ENCODE measurements at places on chromosomes 5 and 9.

GRCh38 chr5:132830436-132831094 lies at the start of gene SHROOM1:
SHROOM1 (minus strand) TSS chr5:132830647; CDS start chr5:132826140, 4,507 bp downstream.
- DNase-seq: peak; percentile 20

GRCh38 chr5:122473138-122473843 lies 161.3 kb downstream of the SNCAIP start:
- no peak for DNase-seq

GRCh38 chr5:34490506-34491250 lies 165.4 kb upstream of the RAI14 start:
- peak; percentile 75 for DNase-seq

GRCh38 chr5:44246986-44247385 lies 142.2 kb downstream of the FGF10 start:
- no peak for DNase-seq

DNA sequence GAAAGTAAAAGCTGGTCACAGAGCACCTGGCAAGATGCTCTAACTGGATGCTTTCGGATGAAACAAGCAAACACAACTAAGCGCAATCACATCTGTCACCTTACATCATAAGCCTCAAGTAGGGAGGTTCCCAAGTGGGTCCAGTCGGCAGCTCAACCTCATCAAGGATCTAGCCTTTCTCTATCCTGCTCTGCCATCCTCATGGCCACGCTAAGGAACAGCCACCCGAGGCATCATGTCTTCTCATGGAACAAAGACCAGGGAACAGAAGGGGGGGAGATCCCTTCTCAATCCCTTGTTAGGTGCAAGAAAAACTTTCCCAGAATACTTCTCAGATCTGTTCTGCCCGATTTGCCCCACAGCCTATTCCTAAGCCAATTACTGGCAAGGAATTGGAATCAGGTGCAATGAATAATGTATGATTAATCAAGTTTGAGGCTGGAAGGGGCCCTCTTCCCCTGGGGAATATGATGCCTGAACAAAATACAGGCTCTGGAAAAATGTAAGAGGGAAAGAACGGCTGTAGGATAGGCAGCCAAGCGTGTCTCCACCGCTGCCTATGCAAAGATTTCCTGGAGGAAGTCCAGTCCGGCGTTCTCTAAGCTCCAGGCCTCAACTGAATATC lies 1.3 kb upstream of the HABP4 start:
- DNase-seq: no peak

DNA sequence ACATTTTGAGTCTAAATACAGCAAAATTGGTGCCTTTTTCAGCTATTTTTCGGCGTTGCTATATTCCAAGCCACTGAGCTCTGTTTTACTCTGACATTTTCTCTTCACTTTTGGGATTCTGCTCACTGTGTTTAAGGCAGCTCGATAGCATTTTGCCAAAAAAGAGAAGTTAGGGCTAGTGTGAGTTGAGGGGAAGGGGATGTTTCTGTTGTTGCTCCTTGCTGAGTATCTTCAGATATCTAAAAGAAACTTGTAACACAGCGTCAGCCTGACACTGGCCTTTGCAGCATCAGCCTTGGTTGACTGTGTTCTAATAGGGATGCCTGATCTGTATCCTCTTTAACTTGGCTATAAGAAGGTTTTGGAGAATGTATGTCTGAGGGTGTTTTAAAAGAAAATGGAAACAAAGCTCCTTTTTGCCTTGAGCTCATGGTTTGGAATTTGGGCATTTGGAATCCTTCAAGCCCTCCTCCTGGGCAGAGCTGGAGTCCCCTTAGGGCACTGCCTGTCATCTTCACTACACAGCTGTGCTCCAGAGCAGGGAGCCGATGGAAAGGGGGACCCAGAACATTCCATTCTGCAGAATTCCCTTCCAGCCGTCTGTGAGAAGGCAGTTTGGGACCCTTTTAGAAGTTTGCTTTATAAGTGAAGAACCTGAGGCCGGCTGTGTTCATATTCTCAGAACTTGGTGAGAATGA lies 63.0 kb downstream of the EXOSC2 start:
- no peak for DNase-seq

GRCh38 chr5:127962491-127962890 lies 121.1 kb upstream of the SLC12A2 start:
- DNase-seq: no peak

DNA sequence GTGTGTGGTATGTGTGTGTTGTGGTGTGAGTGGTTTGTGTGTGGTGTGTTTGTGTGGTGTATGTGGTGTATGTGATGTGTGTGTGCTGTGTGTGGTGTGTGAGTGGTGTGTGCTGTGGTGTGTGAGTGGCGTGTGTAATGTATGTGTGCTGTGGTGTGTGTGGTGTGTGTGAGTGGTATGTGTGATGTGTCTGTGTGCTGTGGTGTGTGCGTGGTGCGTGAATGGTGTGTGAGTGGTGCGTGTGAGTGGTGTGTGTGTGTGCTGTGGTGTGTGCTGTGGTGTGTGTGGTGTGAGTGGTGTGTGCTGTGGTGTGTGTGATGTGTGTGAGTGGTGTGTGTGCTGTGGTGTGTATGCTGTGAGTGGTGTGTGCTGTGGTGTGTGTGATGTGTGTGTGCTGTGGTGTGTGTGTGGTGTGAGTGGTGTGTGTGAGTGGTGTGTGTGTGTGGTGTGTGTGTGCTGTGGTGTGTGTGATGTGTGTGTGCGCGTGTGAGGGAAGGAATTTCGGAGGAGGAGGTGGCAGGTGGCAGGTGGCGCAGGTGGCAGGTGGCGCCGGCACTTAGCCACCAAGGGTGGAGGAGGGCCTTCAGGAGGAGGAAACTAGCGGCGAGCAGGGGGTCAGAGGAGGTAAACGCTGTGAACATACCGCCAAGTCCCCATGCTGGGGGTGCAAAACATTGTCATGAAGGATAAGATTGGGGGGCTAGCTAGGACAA lies 191.8 kb downstream of the MELK start:
- DNase-seq: peak; percentile 58

DNA sequence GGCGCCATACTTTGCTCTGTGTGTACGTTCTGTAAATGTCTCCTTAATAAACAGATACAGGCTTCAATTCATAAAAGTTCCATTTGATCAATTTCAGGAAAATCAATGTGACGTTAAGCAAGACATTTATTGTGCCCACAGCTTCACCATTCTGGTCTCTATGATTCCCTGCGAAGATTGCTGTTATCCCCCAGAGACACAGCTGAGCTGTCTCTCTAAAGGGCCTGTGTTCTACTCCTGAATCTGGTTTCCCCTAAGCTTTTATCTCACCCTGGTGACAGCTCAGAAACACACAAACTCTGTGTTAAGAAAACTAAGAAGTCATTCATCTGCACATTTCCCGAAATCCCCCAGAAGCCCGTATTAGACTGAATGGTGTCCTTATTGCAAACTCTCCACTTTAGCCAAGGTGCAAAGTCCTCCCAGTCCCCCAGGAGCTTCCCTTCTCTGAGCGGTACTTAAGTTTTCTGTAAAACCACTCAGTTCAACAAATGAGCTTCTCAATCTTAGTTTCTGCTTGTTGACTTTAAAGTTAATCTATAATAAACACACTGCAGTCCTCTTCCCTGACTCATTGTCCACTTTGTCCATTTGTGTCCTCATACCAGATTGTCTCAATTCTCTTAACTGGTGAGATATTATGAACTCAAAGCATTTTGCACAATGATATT lies 1.4 kb upstream of the C5orf15 start:
- no peak for DNase-seq

DNA sequence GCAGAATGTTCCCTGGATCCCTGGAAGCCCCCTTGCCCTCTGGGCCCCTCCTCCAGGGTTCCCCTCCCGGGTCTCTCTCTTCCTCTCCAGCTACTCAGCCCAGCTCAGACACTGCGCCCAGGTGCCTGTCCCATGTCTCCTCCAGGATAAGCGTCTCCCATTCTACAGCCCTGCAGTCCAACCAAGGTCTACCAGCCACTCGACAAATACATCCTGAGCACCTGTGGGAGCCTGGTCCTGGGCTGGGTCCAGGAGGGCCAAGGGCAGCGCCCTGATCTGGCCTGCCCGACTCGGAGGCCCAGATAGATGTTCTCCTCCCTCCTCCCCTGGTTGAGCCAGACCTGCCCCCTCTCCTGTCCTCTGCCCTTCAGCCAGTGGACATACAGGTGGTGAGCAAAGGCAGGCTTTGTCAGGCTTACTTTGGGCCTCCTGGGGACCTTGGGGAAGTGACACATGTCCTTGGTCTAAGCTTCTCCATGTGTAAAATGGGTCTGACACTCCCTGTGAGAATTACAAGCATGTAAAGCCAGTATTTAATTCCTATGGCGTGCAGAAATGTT lies 1.4 kb downstream of the FLT4 start:
- DNase-seq: no peak

- DNase-seq: no peak
Observed at GRCh38 chr5:74404574-74405508, 235.7 kb downstream of the ENC1 start.

GRCh38 chr5:174337276-174338184 lies 292.0 kb downstream of the NSG2 start:
- no peak for DNase-seq

DNA sequence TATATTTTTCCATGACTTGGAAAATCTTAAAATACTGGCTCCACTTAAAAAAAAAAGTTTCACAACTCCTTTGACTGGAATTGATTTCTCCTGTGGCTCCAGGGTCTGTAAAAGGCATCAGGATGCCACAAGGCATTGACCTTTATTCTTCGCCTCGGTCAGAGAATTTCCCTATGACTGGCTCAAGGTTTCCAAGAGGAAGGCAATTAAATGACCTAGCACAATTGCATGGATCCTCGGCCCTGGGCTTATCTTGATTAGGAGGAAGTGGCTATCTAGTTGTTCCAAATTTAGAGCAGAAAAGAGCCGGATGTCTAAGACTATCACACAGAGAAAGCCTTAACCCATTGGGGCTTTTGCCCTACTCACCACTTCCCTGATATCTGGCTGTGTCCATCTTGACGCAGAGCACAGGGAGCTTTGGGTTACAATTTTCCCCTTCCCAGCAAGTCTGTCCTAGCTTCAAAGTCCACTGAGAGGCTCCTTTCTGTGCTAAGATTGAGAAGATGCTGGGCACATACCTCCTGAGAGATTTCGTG lies 56.9 kb upstream of the COL15A1 start:
- no peak for DNase-seq

DNA sequence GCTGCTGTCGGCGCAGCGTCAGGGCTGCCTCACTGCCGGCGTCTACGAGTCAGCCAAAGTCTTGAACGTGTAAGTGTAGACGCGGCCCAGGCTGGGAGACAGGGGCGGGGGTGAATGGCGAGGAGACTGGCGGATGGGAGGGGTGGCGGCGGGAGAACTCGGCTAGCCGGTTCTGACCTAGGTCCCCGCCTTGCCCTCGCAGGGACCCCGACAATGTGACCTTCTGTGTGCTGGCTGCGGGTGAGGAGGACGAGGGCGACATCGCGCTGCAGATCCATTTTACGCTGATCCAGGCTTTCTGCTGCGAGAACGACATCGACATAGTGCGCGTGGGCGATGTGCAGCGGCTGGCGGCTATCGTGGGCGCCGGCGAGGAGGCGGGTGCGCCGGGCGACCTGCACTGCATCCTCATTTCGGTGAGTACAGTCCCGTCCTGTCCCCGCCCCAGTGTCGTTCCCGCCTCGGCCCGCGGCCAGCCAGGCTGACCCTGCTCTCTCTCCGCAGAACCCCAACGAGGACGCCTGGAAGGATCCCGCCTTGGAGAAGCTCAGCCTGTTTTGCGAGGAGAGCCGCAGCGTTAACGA lies 745 bp downstream of the GADD45G start:
- peak; percentile 34 for DNase-seq

DNA sequence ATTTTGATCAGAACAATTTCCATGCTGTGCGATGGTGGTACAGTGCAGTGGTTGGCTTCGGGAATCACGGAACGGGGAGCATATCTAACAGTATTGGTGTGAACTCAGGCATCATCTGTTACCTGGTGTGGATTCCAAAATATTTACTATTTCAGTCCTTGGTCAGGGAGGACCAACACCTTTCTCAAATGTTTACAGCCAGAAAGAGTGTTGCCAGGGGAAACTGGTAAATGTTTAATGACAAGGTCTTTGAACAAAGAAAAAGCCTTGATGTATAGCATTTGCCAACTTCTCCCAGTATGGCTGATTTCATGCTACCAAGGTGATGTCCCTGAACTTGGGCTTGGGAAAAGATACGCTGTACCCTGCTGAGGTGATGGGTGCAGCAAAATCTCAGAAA lies 145.6 kb upstream of the POC5 start:
- peak; percentile 45 for DNase-seq

GRCh38 chr9:69036799-69037198 lies 1.2 kb downstream of the FXN start:
- DNase-seq: no peak

DNA sequence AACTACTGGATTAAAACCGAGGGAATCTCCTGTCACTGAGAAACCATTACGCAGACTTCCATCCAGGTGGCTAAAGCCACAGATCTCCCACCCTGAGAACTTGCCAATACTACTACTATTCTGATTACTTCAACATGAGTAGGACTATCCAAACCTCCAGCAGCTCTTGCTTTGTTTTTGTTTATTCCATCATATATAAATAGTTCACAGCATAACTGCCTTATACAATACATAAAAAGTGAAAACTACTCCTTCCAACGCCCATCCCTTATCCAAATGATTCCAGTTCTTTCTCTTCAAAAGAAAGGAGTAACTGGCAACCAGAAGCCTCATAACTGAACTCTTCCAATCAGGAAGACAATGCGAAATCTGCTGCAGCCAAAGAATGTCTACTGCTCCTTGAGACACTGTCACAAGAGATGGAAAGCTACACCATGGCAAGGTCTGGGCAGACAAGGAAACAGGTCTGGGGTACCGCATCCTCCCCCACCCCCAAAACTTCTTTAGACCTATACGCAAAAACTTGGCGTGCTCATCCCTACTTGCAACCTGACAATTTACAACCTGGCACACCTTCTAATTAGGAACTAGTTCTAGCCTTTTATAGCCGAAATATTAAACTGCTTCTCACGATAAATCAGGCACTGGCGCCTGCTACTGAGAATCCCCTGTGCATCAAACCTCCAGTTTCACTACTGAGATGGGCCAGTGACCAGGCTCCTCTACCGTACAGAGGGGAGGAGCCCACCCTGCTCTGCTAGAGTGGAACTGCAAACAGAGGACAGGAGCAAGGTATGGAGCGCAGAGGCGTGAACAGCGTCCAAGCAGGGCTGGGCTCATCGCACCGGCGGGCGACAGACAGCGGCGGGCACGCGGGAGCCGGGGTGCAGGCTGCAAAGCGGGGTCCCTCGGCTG lies 986 bp downstream of the PLPP1 start:
- peak; percentile 70 for DNase-seq

GRCh38 chr9:106321394-106322180 lies 541.4 kb upstream of the ZNF462 start:
- DNase-seq: peak; percentile 38

- DNase-seq: no peak
Observed at GRCh38 chr5:177361418-177362291, 3.9 kb downstream of the RGS14 start.

DNA sequence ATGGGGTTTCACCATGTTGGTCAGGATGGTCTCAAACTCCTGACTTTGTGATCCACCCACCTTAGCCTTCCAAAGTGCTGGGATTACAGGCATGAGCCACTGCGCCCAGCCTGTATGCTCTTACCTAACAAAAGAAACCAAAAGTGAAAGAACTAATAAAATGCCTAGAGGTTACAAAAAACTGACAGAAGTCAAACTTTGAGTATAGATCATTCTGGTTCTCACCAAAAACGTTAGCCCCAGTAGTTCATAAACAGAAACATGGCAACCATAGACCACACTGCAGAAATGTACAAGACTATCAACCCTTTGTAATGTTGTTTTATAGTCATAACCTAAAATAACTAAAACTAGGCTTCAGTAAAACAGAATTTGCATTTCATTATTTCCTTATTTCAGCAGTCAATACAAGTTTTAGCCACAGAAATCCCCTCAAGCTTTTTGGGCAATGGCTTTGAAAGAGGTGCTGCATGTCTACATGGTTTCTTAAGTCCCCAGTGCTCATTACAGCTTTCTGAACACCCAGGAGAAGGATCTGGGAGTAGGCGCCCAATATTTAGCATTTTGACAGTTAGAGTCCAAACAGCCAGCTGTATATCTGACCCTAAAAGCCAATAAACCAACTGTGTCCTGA lies 72.5 kb downstream of the EPB41L4A start:
- DNase-seq: no peak
